ENCODE measurements at places on chromosomes 2 and 18.

DNA sequence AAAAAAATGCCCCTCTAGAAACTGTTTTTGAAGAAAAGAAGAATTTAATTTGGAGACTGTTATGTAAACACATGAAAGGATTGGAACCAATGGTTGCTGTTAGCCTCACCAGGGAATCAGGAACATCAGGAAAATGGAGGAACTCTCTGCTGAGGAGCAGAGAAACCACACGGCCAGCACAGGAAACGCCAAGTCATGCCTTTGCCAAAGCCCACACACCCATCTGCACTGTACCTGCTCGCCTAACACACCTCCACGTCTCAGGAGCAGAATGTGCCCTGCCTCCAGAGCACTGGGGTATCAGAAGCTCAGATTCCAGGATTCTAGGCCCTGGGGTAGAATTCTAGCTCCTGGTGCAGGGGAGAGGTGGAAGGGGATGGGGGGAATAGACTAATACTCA lies 9.8 kb upstream of the SCYGR1 start:
- no peak for DNase-seq

GRCh38 chr2:235220331-235220730 lies 268.5 kb downstream of the SH3BP4 start:
- DNase-seq = no peak

DNA sequence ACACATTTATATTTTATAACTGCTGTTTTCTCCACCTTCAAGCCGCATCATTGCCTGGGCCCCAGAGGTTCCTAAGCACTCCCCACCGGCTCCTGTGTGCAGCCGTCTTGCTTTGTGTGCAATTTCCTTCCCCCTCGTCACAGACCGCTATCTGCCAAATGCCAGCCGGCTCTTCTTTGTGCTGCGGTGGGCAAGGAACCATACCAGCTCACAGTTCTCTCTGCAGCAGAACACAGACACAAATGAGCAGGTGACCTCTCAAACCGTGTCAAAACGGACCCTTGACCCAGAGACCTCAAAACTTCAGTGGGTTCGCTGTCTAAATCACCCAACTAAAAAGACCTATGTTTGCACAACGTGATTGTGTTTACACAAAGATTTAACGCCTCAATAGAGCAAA lies 58.2 kb downstream of the KLF7 start:
- no peak for DNase-seq

- DNase-seq = no peak
These were observed 6.4 kb upstream of the CRYGC start for GRCh38 chr2:208135794-208136715.

- DNase-seq = no peak
These were observed 195.0 kb downstream of the EPHA4 start for GRCh38 chr2:221377066-221377465.

- DNase-seq = no peak
These were observed 34.7 kb downstream of the TFPI start for GRCh38 chr2:187519419-187520120.

GRCh38 chr2:216493334-216493685 lies 5.3 kb upstream of the RPL37A start:
- no peak for DNase-seq

DNA sequence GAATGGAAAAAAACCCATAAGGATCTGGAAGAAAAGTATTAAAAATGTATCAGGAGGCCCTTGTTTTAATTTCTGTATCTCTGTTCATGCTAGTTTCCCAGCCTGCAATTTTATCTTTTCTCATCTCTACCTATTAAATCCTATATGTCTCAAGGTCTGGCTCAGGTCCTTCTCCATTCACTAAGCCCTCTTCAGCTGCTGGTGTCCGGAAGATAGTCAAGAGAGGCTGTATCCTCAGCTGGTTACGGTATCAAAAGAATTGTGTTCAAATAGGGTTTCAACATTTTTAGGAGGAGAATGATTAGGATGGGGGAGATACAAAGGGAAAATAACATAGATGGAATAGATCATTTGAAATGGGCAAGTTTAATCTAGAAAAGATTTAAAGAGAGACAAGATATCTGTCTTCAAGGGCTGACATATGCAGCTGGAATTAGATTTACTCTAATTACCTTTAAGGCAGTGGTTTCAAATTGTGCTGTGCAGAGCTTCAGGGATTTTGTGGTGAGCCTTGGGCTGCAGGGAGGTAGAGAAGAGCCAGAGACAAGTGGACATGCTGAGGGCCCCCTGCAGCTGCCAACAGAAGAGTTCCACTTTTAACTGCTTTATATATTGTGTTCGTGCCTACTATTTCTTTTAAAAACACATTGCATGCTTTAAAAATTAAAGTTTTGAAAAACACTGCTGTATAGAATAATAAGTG lies 24.1 kb downstream of the GREB1L start:
- DNase-seq = no peak

DNA sequence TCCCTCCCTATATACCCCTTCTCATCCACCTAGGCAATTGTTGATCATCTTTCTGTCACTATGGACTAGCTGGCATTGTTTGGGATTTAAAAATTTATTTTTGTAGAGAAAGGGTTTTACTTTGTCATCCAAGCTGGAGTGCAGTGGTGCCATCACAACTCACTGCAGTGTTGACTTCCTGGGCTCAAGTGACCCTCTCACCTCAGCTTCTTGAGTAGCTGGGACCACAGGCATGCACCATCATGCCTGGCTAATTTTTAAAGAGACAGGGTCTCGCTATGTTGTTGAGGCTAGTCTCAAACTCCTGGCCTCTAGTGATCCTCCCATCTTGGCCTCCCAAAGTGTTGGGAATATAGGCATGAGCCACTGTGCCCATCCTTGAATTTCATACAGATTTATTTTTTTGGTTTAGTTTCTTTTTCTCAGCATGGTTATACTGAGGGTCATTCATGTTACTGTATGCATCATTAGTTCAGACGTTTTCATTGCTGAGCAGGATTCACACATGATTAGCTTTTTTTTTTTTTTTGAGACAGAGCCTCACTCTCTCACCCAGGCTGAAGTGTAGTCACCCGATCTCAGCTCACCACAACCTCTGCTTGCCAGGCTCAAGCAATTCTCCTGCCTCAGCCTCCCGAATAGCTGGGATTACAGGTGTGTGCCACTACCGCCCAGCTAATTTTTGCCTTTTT lies 8.6 kb upstream of the PCARE start:
- no peak for DNase-seq

DNA sequence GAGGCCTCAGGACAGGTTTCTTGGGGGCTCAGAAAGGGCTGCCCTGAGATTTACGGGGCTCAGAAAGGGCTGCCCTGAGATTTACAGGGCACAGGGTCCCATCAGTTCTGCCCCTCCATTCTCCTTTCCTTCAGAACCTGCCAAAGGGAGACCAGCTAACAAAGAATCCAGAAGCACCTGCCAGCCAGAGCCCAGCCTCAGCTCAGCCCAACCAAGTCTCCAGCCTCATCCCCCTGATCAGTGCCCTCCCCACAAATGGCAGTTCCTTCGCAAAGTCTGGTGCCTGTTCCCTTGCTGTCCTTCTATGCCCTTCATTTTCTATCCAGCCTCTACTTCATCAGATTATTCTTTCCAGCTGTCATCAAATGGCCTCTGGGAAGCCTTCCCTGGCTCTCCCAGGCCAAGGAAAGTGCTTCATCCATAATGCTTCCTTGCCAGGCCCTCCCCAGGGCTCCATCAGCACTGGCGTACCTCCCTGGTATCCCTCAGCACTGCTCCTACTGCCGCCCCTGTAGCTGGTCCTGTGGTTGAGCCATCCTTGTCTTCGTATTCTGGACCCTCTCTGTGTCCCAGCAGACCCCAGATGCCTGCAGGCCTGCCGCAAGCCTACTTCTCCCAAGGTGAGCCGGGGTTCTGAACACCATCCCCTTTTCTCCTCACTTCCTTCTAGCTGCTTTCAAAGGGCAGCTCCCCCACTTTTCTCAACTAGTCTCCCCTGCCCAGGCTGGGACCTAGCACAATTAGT lies 96.2 kb upstream of the EPAS1 start:
- DNase-seq = no peak

Measured in HFFc6 (cell line).